ENCODE measurements at places on chromosomes 12 and 14. TPM values are rescaled to one million over a fixed set of nuclear protein-coding genes. Genes with fewer than 3 reads are reported as not detected.
A peak's percentile ranks its signal among the peaks of the same experiment; 100 is the strongest.

The TAS2R7 gene
- total RNA-seq = not detected

DNA sequence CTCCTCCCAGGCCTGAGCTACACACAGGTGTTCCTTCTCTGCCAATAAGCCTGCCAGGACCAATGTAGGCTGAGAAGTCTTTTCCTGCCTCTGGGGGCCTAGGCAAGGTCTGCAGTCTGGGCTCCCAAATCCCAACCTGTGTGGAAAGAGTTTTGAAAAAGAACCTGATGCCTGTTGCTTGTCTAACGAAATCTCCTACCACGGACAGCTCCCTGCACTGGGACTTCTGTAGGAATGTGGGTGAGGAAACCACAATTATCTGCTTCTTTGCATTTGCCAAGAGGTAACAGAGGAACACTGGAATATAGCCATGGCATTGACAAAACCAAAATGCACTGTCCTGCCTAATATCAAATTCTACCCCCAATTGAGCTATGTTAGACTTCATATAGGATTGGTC is 877.0 kb upstream of the TMEM132C start:
- no peaks in the 10 kb centered on the region for H3K36me3 ChIP-seq
- no peak overlapping the region for H3K4me3 ChIP-seq
- H3K4me1 ChIP-seq = no peaks in the 10 kb centered on the region
- no peaks in the 10 kb centered on the region for H3K27me3 ChIP-seq
- H3K27ac ChIP-seq = no peak overlapping the region

DNA sequence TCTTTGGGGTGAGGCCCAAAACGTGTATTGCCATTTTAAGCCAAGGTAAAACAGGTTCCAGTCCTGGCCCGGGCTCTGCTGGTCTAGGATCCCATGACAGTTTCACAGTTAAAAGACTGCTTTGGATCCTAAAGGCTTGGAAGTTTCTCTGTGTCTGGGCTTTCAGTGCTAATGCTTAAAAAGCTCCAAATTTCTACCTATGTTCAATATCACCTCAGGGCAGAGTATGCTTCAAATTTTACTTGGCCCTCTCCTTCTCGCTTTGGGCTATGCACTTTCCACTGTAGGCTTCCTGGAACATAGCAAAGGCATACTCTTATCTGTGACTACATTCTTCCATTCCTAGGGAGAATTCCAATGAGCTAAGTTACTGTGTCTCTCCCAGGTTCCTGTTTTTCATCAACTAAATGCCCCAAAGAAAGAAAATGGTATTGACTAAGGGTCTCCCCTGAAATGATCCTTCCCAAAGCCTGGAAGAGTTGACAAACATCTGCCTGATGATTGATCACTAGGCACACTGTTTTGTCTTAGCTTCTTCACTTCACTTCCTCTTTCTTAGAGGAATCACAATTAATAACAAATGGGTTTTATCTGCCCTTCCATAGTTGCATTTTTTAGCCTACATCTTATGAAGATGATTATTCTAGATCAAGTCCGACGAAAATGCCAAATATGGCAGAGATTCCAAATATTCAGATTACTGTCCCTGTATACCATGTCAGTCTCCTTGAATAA is 79.4 kb downstream of the TMTC2 start:
- H3K36me3 ChIP-seq = no peaks in the 10 kb centered on the region
- H3K4me3 ChIP-seq = no peak overlapping the region
- no peak for DNase-seq
- no peak overlapping the region for H3K27ac ChIP-seq
- H3K27me3 ChIP-seq = no peaks in the 10 kb centered on the region

GRCh38 chr14:75001261-75001660 is 1.5 kb upstream of the EIF2B2 start:
- no peak overlapping the region for H3K27ac ChIP-seq
- no peaks in the 10 kb centered on the region for H3K27me3 ChIP-seq
- H3K4me3 ChIP-seq = no peak overlapping the region
- peaks cover 11% of the 10 kb centered on the region for H3K4me1 ChIP-seq
- DNase-seq = no peak

DNA sequence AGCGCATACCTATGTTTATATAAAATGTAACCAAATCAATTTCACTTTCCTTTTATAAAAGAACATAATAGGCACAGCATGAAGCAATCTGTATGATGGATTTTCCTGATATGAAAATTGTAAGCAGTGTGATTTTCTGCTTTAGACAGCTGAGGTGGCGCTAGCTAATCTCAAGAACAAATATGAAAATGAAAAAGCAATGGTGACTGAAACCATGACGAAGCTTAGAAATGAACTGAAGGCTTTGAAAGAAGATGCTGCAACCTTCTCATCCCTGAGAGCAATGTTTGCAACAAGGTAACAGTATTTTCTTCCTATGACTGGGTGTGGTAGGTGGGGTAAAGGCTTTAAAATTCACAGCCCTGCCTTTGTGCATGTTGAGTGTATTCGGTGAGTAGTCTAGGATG is 65.0 kb upstream of the FGD4 start:
- no peaks in the 10 kb centered on the region for H3K4me1 ChIP-seq
- H3K27ac ChIP-seq = no peak overlapping the region
- H3K4me3 ChIP-seq = no peak overlapping the region
- no peaks in the 10 kb centered on the region for H3K27me3 ChIP-seq
- H3K36me3 ChIP-seq = no peaks in the 10 kb centered on the region

DNA sequence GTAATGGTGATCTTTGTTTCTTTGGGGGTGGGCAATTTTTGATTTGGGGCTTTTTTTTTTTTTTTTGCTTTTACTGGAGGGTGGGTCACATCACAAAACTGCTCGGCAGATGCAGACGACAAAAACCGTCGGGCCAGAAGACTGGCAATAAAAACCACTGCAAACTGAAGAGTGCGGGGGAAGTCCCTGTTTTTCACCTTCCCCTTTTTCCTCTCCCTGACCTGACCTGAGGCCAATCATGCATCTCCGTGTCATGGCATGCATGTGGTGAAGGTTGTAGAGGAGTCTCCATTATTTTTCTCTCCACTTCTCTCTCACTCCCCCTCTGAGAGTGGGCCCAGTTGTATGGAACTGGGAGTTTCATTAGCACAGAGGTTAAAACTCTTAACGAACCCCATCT is 57.5 kb downstream of the AP5M1 start:
- H3K36me3 ChIP-seq = no peaks in the 10 kb centered on the region
- no peak overlapping the region for H3K4me3 ChIP-seq
- DNase-seq = no peak
- H3K27me3 ChIP-seq = no peaks in the 10 kb centered on the region
- H3K27ac ChIP-seq = no peak overlapping the region

- DNase-seq = peak; percentile 89
- H3K36me3 ChIP-seq = no peaks in the 10 kb centered on the region
- H3K4me3 ChIP-seq = no peak overlapping the region
- H3K4me1 ChIP-seq = peaks cover 18% of the 10 kb centered on the region
Observed at GRCh38 chr14:73825551-73826188, 26.0 kb upstream of the PTGR2 start.

The IL26 gene
- not detected for total RNA-seq

The ZC2HC1C gene
- not detected for total RNA-seq

The NINJ2 gene
- total RNA-seq = not detected

The OASL gene
- total RNA-seq = not detected

The KRT77 gene
- not detected for total RNA-seq

DNA sequence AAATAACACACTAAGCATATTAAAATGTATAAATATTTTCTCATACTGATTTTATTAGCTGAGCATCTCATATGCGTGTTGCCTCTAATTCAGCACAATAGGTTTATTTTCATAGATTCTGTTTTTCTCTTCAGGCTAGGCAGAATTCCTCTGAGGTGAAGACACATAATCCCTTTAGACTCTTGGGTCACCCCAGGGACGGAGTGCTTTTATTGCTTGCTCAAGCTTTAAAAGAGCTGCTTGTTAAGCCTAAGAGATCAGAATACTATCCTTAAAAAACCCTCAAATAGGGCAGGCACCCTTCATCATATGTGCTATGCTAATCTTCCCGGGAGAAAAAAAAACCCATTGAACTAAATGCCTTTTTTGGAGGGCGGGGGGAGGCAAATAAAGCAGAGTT is 390.1 kb downstream of the KCNH5 start:
- H3K36me3 ChIP-seq = no peaks in the 10 kb centered on the region
- no peak for DNase-seq
- no peak overlapping the region for H3K4me3 ChIP-seq
- no peak overlapping the region for H3K27ac ChIP-seq
- H3K27me3 ChIP-seq = peaks cover 3% of the 10 kb centered on the region
- H3K4me1 ChIP-seq = no peaks in the 10 kb centered on the region

GRCh38 chr12:7610006-7610405 is 55.7 kb downstream of the APOBEC1 start:
- no peak overlapping the region for H3K27ac ChIP-seq
- H3K36me3 ChIP-seq = no peaks in the 10 kb centered on the region
- H3K27me3 ChIP-seq = no peaks in the 10 kb centered on the region
- H3K4me3 ChIP-seq = no peak overlapping the region

The C12orf56 gene
- total RNA-seq = not detected

- no peaks in the 10 kb centered on the region for H3K27me3 ChIP-seq
- peak overlapping the region; percentile 71 for H3K4me3 ChIP-seq
Observed at GRCh38 chr14:73789989-73790581, 61.5 kb upstream of the PTGR2 start.

DNA sequence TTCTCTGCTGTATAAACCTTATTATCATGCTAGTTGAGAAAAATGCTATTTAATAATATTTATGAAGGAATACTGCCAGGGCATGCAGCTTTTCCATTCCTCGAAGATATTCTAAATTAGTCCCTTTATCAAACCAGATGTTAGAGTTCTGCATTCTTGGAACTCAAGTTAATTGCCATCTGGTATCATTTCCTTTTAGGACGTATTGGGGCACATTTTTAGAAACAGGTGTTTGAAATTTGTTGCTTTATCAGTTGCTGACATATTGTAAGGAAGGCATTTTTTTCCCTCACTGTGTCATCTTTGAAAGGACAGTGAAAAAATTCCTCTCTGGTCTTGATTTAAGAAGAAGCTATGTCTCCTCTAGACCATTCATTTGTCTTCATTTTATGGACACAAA is 471.2 kb upstream of the PRICKLE1 start:
- no peaks in the 10 kb centered on the region for H3K36me3 ChIP-seq
- H3K4me1 ChIP-seq = no peaks in the 10 kb centered on the region
- no peak overlapping the region for H3K4me3 ChIP-seq
- H3K27me3 ChIP-seq = no peaks in the 10 kb centered on the region

DNA sequence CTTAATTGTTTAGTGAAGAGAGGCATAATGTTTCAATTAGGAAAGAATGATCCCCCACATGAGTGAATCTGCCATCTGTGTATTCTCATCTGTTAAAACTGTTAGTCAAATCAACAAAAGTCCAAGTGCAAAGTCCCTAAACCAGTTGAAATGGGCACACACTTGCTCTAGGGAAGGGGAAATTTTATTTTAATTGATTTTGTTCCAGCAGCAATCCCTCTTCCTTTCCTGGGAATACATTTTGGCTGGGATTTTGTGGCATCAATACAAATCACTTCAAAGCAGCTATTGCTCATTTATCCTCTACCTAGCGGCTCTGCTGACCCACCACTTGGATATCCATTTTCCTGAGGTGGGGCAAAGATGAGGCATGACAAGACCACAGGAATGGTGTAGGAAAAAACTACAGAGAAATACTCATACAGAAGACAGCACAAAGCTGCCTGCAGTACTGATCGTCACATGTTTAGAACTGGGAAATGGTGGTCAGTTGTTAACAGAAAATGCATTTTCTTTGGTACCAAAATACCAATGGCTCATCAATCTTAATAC is 9.8 kb upstream of the SSTR1 start:
- no peak overlapping the region for H3K27ac ChIP-seq
- DNase-seq = no peak
- no peaks in the 10 kb centered on the region for H3K36me3 ChIP-seq
- no peaks in the 10 kb centered on the region for H3K4me1 ChIP-seq

The AKAP3 gene
- 1.1 TPM for total RNA-seq

- H3K27me3 ChIP-seq = no peaks in the 10 kb centered on the region
- DNase-seq = no peak
- H3K4me3 ChIP-seq = no peak overlapping the region
- H3K4me1 ChIP-seq = no peaks in the 10 kb centered on the region
- H3K27ac ChIP-seq = no peak overlapping the region
- peaks cover 41% of the 10 kb centered on the region for H3K36me3 ChIP-seq
Observed at GRCh38 chr14:54480830-54481562, 7.8 kb downstream of the GMFB start.
